ENCODE measurements at places on chromosomes 12 and 14. TPM values are rescaled to one million over a fixed set of nuclear protein-coding genes. Genes with fewer than 3 reads are reported as not detected.

GRCh38 chr12:6635856-6636531, at the start of gene LPAR5:
Gene LPAR5 (minus strand): TSS chr12:6635959. CDS start chr12:6621248, 14,711 bp downstream.
- peak; percentile 67 for DNase-seq

DNA sequence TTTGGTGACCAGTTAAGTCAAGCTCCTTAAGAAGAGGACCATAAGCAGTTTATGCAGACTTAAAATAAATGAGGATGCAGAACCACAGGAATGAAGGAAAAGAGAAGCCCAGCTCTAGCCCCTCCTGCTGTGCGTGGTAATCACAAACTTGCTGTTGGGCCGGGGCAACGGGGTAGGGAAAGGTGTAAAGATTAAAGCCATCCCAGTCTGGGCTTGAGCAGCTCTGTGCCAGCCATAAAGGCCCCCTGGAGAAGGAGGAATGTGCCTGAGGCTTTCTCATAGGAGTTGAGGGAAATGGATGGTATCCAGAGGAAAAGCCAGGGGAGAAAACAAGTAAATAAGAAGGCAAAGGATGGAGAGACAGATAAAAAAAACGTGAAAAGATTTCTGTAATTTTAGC, 25.1 kb downstream of the TEP1 start:
- DNase-seq = no peak

- no peak for DNase-seq
Measured at GRCh38 chr14:101017806-101018560, 114.5 kb upstream of the RTL1 start.

- no peak for DNase-seq
Measured at GRCh38 chr14:95503365-95504134, 12.9 kb downstream of the SYNE3 start.

- peak; percentile 9 for DNase-seq
Measured at GRCh38 chr14:24063263-24063836, 8.0 kb upstream of the CPNE6 start.

DNA sequence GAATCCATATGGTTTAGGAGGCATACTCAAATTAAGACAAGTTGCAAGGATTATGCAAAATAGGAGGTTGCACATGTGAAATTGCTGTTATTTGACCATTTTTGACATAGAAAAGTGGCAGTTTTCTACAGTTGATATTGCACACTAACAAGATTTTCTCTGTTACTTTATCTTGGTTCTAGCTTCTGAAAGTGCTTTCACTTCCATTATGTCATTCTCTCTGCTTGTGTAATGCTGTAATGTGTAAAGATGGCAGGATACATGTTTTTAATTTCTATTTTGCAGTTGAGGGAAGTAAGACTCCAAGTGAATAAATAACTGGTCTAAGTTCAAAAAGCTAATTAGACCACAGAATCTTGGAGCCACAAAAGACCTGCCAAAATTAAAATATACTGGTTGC, 60.6 kb downstream of the MYRFL start:
- no peak for DNase-seq

- DNase-seq = no peak
Measured at GRCh38 chr12:3140284-3140683, 63.1 kb downstream of the TSPAN9 start.

- DNase-seq = peak; percentile 66
Measured at GRCh38 chr14:98906123-98906995, 365.6 kb downstream of the BCL11B start.

GRCh38 chr12:120855823-120856588, 48.2 kb downstream of the SPPL3 start:
- DNase-seq = no peak

DNA sequence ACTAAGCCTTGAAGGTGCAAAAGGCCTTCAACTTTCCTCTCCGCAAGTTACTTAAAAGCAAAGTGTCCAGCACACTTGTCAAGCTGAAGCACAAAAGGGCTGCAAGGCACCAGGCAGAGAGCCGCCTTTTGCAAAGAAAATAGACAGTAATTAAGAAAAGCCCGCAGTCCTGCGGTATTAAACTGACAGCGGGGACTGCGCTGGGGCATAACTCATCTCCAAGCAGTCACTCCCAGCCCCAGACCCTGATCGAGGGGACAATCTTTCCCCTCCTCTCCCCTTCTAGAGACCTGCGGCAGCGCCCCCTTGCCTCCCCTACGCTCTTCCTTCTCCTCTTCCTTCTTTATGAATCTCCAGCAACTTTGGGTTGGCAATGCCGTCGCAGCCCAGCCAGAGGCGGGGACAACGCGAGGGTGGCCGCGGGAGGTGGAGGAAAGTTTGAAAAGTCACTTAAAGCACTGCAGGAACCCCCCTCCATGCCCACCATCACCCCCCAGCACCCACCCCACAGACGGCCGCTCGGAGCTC, 200.9 kb upstream of the CAND1 start:
- DNase-seq = peak; percentile 17

DNA sequence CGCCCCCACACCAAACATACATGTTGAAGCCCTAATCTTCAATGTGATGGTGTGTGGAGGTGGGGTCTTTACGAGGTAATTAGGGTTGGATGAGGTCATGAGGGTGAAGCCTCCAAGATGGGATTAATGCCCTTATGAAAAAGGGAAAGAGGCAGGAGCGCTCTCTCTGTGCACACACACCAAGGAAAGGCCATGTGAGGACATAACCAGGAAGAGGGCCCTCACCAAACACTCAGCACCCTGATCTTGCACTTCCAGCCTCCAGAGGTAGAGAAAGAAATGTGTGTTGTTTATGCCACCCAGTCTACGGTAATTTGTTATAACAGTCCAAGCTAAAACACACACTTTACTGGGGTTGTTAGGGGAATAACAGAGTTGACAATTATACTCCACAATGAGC, 14.6 kb upstream of the PITPNM2 start:
- DNase-seq = no peak

- DNase-seq = no peak
Measured at GRCh38 chr14:50657753-50658152, 10.4 kb downstream of the SAV1 start.

DNA sequence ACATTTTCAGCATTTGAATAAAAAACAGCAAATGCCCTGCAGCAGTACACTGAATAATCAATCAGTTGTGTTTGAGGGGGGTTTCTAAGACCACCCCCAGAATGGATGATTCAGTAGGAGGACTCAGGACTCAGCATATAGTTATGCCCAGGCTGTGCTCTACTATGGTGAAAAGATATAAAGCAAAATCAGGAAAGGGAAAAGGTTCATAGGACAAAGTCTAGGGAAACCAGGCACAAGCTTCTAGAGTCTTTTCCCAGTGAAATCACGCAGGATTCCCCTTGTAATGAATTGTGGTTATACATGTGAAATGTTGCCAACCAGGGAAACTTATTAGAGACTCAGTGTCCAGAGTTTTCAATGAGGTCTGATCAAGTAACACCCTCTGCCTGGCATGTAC, 25.0 kb upstream of the SLC17A8 start:
- no peak for DNase-seq

- DNase-seq = no peak
Measured at GRCh38 chr14:51576879-51577278, 74.8 kb upstream of the FRMD6 start.

DNA sequence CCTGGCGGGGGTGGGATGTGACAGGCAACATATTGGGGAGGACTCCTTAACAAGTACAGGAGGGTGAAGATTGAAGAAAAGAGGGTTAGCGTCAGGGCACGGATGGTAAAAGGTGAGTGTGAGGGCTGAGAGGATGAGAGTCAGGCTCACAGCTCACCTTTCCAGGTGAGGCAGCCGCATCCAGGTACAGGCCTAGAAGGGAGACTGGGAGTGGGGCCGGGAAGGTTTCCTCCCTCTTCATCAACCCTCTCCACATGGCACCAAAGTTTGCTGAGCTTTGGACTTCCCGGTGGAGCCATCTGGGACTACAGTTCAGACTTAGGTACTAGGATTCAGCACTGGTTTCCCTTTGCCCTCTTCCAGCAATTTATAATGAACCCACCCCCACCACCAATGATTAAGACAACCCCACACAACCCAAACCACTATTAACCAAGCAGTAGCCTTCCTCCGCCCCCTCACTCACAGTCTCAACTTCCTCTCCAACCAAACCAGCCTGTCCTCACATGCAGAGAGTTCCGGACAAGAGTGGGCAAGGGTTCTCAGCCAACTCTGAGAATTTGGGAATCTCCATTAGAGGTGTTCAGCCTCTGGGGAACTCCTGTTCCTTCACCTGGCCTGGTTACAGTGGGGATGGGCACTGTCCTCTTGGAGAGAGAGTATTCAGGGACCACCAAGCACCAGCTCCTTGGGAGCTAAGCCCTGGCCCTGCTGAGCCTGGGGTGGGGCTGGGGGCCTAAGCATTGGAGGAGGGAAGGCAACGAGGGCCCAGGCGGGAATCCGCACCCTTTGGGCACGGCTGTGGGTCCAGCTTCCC, 2.4 kb upstream of the HOXC4 start:
- no peak for DNase-seq

- DNase-seq = no peak
Measured at GRCh38 chr12:107864235-107864634, 89.7 kb downstream of the ASCL4 start.

DNA sequence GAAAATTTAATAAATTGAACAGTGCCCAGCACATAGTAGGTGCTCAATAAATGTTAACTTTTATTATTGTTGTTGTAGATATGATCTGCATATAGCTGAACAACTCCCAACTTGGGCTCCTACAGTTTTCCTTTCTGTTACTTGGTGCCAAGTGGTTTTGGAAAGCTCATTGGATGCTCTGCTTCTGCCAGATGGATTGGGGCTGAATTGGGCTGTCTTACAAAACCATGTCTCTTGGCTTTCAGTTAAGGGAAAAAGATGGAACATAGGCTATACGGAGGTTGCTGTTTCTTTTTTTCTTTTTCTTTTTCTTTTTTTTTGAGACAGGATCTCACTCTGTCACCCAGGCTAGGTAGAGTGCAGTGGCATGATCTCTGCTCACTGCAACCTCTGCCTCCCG, 140.7 kb upstream of the PWP1 start:
- DNase-seq = no peak

DNA sequence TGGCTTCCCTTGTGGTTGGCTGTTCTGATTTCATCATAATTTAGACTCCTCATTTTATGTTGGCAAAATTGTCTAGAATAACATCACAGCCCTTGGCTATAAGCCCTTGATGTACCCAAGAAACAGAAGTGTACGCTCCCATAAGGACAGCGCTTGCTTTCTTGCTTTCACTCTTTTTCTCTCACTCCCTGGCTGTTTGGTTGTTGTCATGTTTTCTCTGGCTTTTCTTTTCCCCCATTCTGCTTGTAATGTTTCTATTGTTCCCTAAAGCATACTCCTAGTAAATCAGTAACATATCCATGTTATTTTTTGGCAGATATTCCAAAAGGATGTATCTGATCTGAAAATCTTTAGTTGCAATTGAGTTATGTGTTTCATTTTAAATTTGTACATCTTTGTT, 530.5 kb downstream of the NOVA1 start:
- no peak for DNase-seq

DNA sequence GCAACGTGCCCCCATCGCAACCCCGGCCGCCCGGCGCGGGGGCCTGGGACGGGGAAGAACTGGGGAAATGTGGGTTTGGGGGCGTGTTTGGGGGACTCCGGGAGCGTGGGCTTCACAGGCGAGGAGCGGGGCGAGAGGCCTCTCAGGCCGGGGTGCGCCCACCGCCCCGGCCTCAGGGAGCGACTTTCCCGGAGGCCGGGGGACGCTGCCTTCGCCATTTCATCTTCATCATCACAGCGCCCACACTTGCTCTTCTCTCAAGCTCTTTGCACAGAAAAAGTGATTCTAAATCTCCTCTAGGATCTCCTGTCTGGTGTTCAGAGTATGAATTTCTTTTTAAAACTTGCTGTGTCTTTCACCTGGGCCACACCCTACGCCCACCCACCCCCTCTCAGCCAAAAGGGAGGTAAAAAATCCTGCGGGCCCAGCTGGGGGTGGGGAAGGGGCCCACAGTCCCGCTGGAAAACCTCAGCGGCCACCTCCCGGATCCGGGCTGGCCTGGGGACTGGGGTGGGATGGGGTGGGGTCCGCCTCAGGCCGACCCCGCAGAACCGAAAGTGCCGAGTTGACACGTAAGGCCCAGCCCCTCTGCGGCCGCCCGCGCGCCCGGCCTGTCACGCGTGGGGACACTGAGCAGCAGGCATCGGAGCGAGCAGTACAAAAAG, 7.4 kb downstream of the CDKN1B start:
- peak; percentile 21 for DNase-seq

GRCh38 chr12:106498056-106498455, 84.7 kb upstream of the RFX4 start:
- DNase-seq = no peak

GRCh38 chr12:88996200-88996788, 356.0 kb downstream of the DUSP6 start:
- peak; percentile 43 for DNase-seq

- no peak for DNase-seq
Measured at GRCh38 chr12:132178316-132178715, 34.1 kb downstream of the NOC4L start.

- no peak for DNase-seq
Measured at GRCh38 chr14:55170526-55170925, 20.9 kb downstream of the DLGAP5 start.

DNA sequence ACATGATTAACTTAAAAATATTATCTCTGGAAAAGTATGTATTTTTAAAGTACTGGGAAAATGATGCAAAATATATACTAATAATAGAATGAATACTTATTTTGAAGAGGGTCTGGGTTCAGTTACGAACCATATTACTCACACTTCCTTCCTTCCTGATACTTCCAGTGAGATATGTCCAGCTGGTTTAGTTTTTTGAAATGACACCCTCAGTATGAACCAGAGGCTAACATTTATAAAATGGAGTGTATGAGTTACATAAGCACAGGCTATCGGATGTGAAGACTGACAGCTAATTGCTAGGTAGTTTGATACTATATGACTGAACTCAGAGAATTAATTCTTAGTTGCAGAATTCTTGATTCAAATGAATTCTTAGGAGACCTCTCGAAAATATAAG, 122.9 kb downstream of the OTOGL start:
- peak; percentile 25 for DNase-seq

GRCh38 chr12:47079981-47080724, 394 bp upstream of the AMIGO2 start:
- peak; percentile 87 for DNase-seq

GRCh38 chr12:124681779-124682391, 114.5 kb upstream of the NCOR2 start:
- peak; percentile 75 for DNase-seq

DNA sequence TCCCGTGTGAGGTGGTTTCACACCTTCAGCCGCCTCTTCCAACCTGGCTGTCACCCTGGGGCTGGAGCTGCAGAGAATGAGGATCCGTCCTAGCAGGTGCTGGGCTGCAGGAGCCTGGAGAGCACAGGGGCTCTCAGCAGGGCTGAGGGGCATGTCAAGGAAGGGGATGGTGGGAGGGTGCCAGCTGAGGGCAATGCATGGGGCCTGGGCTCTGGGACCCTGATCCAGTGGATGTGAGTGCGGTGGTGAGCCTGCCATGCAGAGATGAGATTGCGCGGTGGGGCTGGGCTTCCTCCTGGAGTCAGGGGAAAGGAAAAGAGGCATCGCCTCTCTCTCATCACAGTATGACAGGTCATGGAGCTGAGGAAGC, 31.5 kb downstream of the ANAPC7 start:
- no peak for DNase-seq

- DNase-seq = no peak
Measured at GRCh38 chr12:8513256-8513655, at the start of gene CLEC4D. Gene CLEC4D (plus strand): TSS chr12:8513503. CDS start chr12:8513733, 230 bp downstream.

GRCh38 chr12:117028254-117028653, 71.0 kb downstream of the TESC start:
- DNase-seq = no peak

The CPNE6 gene
- total RNA-seq = not detected

The ADAM21 gene
- total RNA-seq = 0.80 TPM

The NEUROD4 gene
- total RNA-seq = not detected

The CLEC12A gene
- not detected for total RNA-seq

The TNS2 gene
- 13.1 TPM for total RNA-seq

The KLRK1 gene
- not detected for total RNA-seq

The KNTC1 gene
- 80.3 TPM for total RNA-seq

The IRAK4 gene
- total RNA-seq = 5.6 TPM

The TAS2R30 gene
- total RNA-seq = 0.66 TPM

The KRT78 gene
- total RNA-seq = 0.15 TPM

Measured in PC-3 (cell line).